ENCODE measurements at places on chromosomes 5 and 9. TPM values are rescaled to one million over a fixed set of nuclear protein-coding genes. Genes with fewer than 3 reads are reported as not detected.

- H3K27me3 ChIP-seq: no peaks in the 10 kb centered on the region
- no peaks in the 10 kb centered on the region for H3K4me1 ChIP-seq
- H3K4me3 ChIP-seq: no peak overlapping the region
- H3K36me3 ChIP-seq: no peaks in the 10 kb centered on the region
- no peak for DNase-seq
- H3K27ac ChIP-seq: no peak overlapping the region
Measured at GRCh38 chr5:59660737-59661136, 232.8 kb downstream of the PDE4D start.

The GABRA1 gene
- not detected for total RNA-seq

GRCh38 chr5:61416420-61416819 is 84.4 kb downstream of the ZSWIM6 start:
- no peaks in the 10 kb centered on the region for H3K36me3 ChIP-seq
- DNase-seq: no peak
- H3K4me3 ChIP-seq: no peak overlapping the region
- peaks cover 5% of the 10 kb centered on the region for H3K4me1 ChIP-seq
- no peaks in the 10 kb centered on the region for H3K27me3 ChIP-seq
- no peak overlapping the region for H3K27ac ChIP-seq

- no peaks in the 10 kb centered on the region for H3K4me1 ChIP-seq
- no peaks in the 10 kb centered on the region for H3K27me3 ChIP-seq
- no peak overlapping the region for H3K4me3 ChIP-seq
- H3K27ac ChIP-seq: peak overlapping the region; percentile 51
Measured at GRCh38 chr9:136343121-136343883, 16.0 kb downstream of the GPSM1 start.

The OGN gene
- not detected for total RNA-seq

The OR13C5 gene
- total RNA-seq: not detected

DNA sequence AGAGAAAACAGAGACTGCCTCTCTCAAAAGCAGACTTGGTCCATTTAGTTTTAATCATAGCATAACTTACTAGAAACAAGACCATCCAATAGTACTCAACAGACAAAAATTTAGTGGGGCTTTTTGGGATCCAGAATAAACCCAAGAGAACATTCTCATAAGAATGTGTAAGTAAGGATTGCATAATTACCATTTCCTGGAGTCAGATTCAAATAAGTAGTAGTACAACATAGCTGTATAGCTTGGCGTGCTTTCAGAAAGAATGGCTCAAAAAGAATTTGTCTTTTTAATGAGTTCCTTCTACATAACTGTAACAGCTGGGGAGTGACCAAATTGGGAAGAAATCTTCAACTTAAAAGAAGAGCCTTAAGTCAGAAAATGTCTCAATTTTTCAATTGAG is 145.4 kb downstream of the DENND1A start:
- no peak for DNase-seq
- H3K36me3 ChIP-seq: no peaks in the 10 kb centered on the region
- H3K27me3 ChIP-seq: no peaks in the 10 kb centered on the region
- H3K4me3 ChIP-seq: no peak overlapping the region

The AHRR gene
- total RNA-seq: 38.2 TPM

DNA sequence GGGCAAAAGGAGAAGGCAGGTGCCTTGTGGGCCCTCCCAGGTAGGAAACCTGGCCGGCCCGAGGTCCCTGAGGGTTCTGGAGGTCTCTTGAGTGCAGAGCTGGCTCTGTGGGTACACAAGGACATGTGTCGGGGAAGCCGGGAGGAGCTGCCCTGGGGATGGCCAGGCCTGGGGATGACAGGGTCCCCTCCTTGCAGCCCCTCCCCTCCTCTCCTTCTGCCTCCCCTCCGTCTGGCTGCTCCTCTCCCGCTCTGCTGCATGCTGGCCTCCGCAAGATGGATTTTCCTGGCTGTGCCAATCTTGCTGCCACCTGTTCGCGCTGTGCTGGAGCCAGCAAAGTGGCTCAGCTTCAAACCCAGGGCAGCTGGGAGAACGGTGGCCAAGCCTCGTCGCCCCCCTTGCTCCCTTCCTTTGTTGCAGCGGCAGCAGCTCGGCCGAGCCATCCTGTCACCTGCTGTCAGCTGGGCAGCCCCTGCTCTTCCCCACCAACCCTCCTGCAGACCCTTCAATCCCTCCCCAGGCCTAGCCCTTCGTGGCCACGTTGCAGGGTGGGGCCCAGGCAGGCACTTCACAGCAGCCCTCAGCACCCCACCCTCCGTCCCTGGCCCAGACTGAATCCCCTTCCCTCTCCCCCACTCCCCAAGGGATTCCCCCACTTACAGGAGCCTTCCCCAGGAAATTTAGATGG is 17.6 kb upstream of the UNC5A start:
- no peak overlapping the region for H3K27ac ChIP-seq
- DNase-seq: no peak
- H3K4me3 ChIP-seq: no peak overlapping the region
- H3K36me3 ChIP-seq: no peaks in the 10 kb centered on the region
- H3K4me1 ChIP-seq: no peaks in the 10 kb centered on the region

GRCh38 chr5:51028394-51028793 is 354.9 kb upstream of the ISL1 start:
- H3K27ac ChIP-seq: no peak overlapping the region
- no peaks in the 10 kb centered on the region for H3K36me3 ChIP-seq
- H3K27me3 ChIP-seq: no peaks in the 10 kb centered on the region
- no peak for DNase-seq
- H3K4me1 ChIP-seq: no peaks in the 10 kb centered on the region
- no peak overlapping the region for H3K4me3 ChIP-seq

The SPINK4 gene
- not detected for total RNA-seq

GRCh38 chr5:159171274-159171673 is 38.1 kb downstream of the RNF145 start:
- peaks cover 19% of the 10 kb centered on the region for H3K4me1 ChIP-seq
- H3K4me3 ChIP-seq: no peak overlapping the region
- peaks cover 19% of the 10 kb centered on the region for H3K36me3 ChIP-seq
- no peaks in the 10 kb centered on the region for H3K27me3 ChIP-seq

DNA sequence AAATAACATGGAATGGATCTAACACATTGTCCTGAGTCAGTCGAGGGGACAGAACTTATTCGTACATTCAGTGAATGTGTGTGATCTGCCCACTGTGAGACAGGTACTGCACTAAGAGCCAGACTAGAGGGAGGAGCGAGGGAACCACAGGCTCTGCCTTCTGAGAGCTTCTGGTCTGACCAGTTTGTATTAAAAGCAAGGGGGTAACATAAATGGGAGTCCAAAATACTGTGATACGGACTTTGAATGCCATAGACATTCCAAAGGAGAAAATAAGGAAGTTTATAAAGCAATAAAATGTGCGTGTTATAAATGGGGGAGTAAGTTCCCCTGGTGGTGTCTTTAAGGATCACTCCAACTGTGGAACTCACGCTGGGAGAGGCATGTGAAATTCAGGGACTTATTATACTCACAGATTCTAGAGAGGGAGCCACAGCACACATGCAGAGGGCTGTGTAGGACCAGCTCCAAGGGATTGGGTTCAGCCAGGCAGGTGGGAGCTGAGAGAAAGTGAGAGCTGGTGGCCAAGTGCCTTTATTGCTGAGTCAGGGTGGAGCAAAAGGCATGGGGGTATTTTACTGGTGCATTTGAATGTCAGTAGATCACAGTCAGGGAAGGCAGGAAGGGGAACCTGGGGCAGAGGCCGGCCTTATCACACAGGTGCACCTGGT is 186.5 kb upstream of the WWC1 start:
- DNase-seq: no peak
- H3K36me3 ChIP-seq: no peaks in the 10 kb centered on the region
- H3K27me3 ChIP-seq: no peaks in the 10 kb centered on the region
- H3K4me3 ChIP-seq: no peak overlapping the region
- H3K4me1 ChIP-seq: no peaks in the 10 kb centered on the region

DNA sequence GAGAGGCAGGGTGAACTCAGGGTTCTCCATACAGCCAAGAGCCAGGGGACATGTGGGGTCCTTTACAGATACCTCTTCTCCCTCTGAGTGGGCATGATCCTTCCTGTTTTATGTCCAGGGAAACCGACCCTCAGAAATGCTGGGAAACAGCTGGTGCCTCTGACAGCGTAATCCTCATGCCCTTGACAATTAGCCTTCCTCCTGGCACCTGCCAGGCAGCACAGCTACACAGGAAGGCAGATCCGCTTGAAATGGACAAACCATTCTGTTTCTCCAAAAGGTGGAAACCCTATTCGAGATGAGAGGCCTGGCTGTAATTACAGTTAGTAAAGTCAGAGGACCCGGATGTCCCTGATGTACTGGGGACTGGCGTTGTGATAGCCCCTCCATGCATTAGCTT is 7.2 kb downstream of the ERGIC1 start:
- no peaks in the 10 kb centered on the region for H3K27me3 ChIP-seq
- no peak overlapping the region for H3K4me3 ChIP-seq
- no peak overlapping the region for H3K27ac ChIP-seq
- peaks cover 25% of the 10 kb centered on the region for H3K4me1 ChIP-seq
- H3K36me3 ChIP-seq: no peaks in the 10 kb centered on the region

The SLC6A7 gene
- total RNA-seq: not detected

- H3K27ac ChIP-seq: no peak overlapping the region
- H3K36me3 ChIP-seq: no peaks in the 10 kb centered on the region
- no peaks in the 10 kb centered on the region for H3K4me1 ChIP-seq
- DNase-seq: no peak
Measured at GRCh38 chr9:680106-680505, 161.4 kb upstream of the DMRT1 start.

DNA sequence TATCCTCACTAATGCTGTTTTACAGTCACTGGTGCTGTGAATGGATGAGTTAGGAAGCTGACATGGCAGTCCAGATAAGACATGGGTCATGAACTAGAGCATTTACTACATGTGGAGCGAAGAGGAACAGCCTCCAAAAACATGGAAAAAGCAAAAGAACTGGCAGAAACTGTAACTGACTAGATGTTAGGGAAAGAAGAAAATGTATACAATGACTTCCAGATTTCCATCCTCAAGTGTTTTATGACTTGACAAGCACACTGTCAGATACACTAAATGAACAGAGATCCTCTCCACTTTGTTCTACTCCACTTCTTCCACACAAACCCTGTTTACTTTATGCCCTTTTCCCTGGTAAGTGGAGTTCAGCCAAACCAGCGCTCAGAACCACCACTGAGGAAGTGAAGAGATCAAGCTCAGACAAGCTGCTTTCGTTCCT is 11.5 kb downstream of the HMGCS1 start:
- no peaks in the 10 kb centered on the region for H3K27me3 ChIP-seq
- H3K27ac ChIP-seq: no peak overlapping the region
- H3K36me3 ChIP-seq: peaks cover 13% of the 10 kb centered on the region
- H3K4me3 ChIP-seq: no peak overlapping the region
- DNase-seq: no peak
- peaks cover 5% of the 10 kb centered on the region for H3K4me1 ChIP-seq

- H3K27me3 ChIP-seq: no peaks in the 10 kb centered on the region
- no peaks in the 10 kb centered on the region for H3K36me3 ChIP-seq
- no peak overlapping the region for H3K4me3 ChIP-seq
- no peak overlapping the region for H3K27ac ChIP-seq
- H3K4me1 ChIP-seq: peaks cover 54% of the 10 kb centered on the region
Measured at GRCh38 chr5:81021486-81021885, 61.3 kb downstream of the RASGRF2 start.

GRCh38 chr5:5014586-5015235 is 125.4 kb upstream of the ADAMTS16 start:
- no peaks in the 10 kb centered on the region for H3K27me3 ChIP-seq
- no peak overlapping the region for H3K4me3 ChIP-seq
- H3K4me1 ChIP-seq: no peaks in the 10 kb centered on the region
- no peak overlapping the region for H3K27ac ChIP-seq
- DNase-seq: no peak

The ZNF782 gene
- 6.5 TPM for total RNA-seq

DNA sequence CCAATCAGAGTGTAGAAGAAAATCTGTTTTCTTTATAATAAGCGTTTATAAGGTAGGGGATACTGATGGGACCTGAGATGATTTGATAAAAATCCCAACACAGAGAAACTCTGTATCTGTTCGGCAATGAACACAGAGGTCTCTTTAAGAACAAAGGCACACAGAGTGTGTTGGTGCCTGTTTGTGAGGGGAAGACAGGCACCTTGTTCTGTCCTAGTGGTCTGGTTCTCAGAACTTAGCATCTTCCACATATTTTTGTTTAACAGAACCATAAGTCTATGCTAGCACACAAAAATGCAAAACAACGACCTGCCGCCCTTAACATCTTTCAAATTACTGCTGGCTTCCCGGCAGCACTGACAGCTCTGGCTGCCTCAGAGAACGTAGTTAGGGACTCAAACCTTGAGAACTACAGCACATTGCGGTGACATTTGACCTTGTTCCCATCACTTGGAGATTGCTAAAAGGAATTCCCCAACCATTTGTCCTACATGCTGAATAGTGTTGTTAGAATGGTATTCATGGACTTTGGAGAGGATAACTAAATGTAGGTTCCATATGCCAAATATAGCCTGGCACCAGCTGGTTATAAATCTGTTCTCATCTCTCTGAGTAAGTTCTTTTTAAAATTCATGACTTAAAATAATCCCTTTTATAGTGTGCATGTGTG is 871.7 kb upstream of the TYRP1 start:
- H3K36me3 ChIP-seq: no peaks in the 10 kb centered on the region
- no peak overlapping the region for H3K27ac ChIP-seq
- H3K4me1 ChIP-seq: no peaks in the 10 kb centered on the region
- H3K4me3 ChIP-seq: no peak overlapping the region
- no peak for DNase-seq

The WNT8A gene
- not detected for total RNA-seq

DNA sequence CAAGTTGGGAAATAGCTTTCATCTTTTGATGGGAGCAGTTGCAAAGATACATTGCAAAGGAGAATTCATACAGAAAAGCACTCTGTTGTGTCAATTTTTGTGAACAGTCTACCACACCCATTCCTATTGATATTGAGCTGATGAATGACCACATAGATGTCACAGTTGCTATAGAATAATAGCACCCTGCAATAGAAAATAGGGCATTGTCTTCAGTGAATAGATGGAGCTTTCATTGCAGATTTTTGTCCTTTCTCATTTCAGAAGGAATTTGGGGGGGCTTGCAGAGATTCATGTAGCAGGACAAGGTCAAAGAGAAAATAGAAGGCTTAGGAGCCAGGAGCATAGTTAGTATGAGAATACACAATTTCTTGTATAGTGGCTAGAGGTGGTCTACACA is 237.9 kb downstream of the TMEM38B start:
- no peaks in the 10 kb centered on the region for H3K4me1 ChIP-seq
- no peak for DNase-seq
- H3K4me3 ChIP-seq: no peak overlapping the region
- no peak overlapping the region for H3K27ac ChIP-seq
- H3K36me3 ChIP-seq: no peaks in the 10 kb centered on the region

DNA sequence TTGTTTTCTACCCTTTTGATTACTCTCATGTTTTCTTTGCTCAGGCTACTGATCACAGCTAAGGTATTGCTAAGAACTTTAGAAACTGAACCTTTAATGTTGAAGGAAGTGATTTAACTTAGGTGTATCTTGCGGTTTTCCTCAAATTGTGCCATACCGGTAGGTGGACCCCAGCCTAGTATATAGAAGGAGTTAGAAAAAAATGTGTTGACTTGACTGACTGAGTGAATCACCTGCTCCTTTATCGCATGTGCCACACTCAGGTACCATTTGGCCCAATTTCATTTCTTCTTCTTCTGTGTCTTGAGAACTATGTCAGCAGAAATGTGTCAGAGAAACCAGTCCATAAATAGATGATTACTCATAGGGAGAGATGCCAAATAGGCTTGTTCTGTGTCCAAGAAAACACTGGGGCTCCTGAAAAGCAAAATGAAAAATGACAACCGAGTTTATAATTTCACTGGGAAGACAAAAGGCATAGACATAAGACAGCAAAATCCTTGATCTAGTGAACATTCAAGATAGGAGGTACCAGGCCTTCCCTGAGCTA is 19.4 kb downstream of the PLPPR1 start:
- no peak overlapping the region for H3K4me3 ChIP-seq
- no peaks in the 10 kb centered on the region for H3K4me1 ChIP-seq
- no peaks in the 10 kb centered on the region for H3K36me3 ChIP-seq
- H3K27ac ChIP-seq: no peak overlapping the region

GRCh38 chr5:42495914-42496313 is 72.7 kb downstream of the GHR start:
- no peak overlapping the region for H3K27ac ChIP-seq
- H3K36me3 ChIP-seq: no peaks in the 10 kb centered on the region
- no peak for DNase-seq

The RNF183 gene
- not detected for total RNA-seq

All from CD8-positive, alpha-beta memory T cell (primary cell).